Panc1 (cell line): ENCODE measurements at places on chromosomes 11 and 22.

- no peak for DNase-seq
Observed at GRCh38 chr22:32069579-32070372, 26.7 kb downstream of the SLC5A1 start.

- no peak for DNase-seq
Observed at GRCh38 chr11:1507381-1508140, 21.0 kb upstream of the MOB2 start.

DNA sequence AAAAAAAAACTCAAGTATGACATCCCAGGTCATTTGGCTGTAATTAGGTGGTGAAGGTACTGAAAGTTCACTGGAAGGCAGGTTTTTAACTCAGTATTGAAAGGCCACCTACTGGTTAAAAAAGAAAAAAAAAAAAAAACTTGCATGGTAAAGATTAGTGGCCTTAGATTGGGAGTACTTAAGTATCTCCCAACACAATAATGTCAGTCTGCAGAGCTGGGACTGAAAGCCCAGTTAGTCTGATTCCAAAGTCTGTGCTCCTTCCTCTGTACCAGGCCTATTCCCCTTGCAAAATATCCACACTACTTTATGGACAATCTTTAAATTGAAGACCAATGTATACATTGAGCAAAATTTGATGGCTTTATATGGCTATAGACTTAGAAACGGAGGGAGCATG is 85.5 kb downstream of the NOX4 start:
- no peak for DNase-seq

GRCh38 chr11:12577725-12578644 is 96.2 kb upstream of the TEAD1 start:
- DNase-seq = no peak

DNA sequence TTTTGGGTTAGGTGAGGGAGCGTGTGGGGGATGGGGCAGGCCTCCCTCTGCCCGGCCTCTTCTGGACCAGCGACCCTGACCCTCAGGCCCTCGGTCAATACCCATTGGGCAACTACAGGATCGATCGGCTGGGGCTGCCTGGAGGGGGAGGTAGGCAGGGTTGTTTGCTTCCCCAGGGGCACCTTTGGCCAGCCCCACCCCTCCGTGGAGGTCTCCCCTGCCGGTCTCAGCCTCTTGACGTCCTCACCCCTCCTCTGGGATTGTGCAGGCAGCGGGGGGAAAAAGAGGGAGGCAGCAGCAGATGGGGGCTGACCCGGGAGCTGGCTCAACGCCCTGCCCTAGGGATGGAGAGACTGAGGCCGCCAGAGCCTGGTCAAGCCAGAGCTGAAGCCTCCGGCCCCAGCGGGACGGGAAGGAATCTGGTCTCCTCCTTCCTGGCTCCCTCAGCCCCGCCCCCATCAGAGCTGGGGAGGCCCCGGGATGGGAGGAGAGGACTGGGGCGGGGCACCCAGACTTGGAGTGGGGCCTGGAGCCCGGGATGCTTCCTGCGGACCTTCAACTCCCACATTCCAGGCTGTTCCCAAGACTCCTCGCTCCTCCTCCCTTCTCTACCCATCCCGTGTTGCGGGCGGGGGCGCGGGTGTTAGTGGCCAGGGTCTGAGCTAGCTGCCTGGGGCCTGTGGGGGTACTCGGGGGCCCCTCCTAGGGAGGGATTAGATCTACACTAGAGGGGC is 14.4 kb upstream of the CDC42EP1 start:
- DNase-seq = no peak
